ENCODE measurements at places on chromosomes 11 and 22.

- DNase-seq, result no peak
These were observed 13.6 kb downstream of the ADM start for GRCh38 chr11:10318527-10318802.

- peak; percentile 39 for DNase-seq
These were observed 39.4 kb downstream of the IRAG1 start for GRCh38 chr11:10653946-10654810.

DNA sequence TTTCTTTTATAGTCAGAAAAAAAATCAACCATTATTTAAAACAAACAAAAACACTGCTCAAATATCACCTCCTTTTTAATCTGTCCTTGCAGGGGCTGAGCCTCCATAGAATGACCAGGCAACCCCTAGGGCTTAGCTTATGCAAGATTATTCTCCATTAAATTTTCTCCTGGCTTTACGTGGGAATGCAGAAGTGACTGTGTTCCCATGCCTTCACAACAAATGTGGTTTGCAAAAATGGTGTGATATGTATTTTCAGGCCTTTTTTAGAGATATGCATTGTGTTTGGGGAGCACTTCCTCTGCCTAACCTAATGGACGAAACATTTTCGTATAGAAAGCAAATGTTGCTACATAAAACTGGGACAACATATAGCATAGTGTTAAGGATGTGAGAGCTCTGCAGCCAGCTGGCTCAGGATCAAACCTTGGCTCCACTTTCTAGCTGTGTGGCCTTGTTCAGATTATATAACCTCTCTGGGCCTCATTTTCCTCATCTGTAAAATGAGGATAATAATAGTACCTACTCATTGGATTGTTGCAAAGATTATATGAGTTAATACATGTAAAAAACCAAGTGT is 82.6 kb downstream of the PARVA start:
- no peak for DNase-seq

- DNase-seq, result no peak
These were observed 8.3 kb downstream of the PRR5L start for GRCh38 chr11:36304351-36304750.

DNA sequence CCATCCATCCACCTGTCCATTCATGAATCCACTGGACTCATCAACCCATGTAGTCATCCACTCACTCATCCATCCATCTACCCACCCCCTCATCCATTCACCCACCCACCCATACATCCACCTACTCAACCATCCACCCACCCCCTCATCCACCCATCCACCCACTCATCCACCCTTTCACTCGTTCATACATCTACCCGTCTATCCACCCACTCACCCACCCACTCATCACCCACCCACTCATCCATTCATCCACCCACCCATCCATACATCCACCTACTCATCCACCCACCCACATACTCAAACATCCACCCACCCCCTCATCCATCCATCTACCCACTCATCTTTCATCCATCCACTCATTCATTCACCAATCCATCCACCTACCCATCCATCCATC is 37.7 kb downstream of the RTL6 start:
- no peak for DNase-seq

- peak; percentile 19 for DNase-seq
These were observed 33.0 kb downstream of the SERGEF start for GRCh38 chr11:17979770-17980371.

Measured in GM12891 (cell line).